Large intestine (tissue), 12 donors: ENCODE measurements at places on chromosomes 5 and 9. TPM values are rescaled to one million over a fixed set of nuclear protein-coding genes. Genes with fewer than 3 reads are reported as not detected.

- no peak for DNase-seq
These were observed 57.7 kb downstream of the MAPKAP1 start for GRCh38 chr9:125649315-125649714.

DNA sequence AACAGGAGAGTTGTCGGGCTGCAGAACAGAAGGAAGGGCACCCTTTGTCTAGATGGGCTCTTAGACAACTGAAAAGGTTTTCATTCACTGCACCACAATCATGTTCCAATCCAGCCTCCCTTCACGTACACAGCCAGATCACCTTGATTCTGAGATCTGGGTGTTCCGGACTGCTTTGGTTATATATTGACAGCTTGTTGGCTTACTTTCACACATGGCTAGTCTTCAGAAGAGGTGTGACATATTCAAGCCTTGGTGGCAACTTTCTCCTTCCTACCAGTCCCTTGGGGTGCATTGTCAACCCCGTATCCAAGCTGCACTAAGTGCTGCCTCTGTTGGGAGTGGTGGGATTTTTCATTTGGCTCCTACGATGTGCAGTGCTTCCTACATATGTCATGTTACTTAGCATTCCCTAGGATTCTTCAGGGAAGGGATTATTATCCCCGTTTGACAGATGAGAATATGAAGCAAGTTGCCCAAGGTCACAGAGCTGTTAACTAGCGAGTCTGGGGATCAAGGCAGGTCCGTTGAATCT lies 100.6 kb downstream of the LIFR start:
- DNase-seq = no peak

GRCh38 chr5:176888016-176888864 lies 10.9 kb downstream of the HK3 start:
- DNase-seq = no peak

DNA sequence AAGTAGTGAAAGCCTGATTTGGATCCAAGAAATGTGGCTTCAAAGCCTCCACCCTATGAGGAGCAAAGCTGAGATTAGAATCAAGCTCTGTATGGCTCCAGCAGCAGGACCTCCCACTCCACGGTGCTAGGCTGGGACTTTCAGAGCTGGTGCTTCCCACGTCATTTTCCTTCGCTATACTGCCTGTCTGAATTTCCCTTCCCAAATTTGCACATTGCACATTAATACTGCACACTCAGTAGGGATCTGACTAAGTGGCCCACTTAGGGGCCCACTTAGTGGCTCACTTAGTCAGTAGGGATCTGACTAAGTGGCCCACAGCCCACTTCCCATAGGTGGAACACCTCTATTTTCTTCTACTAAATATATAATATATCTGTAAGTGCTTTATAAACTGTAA lies 14.1 kb upstream of the SPDL1 start:
- DNase-seq = no peak

DNA sequence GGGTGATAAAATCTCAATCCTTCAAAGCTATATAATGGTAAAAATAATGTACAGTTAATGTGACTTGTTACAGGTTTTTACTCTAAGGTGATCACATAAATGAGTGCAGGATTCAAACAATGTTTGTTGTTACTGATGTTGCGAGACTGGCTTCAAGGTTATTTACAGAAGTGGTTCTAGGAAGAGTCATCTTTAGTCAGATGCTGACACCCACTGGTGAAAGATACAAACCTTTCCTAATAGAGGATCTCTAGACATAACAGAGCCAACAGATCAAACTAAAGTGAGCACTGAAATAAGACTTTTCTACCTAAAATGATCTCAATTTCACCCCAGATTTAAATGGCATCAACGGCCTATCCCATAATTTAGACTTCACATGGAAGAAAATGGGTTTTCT lies 20.2 kb downstream of the ARSB start:
- DNase-seq = peak; percentile 43

DNA sequence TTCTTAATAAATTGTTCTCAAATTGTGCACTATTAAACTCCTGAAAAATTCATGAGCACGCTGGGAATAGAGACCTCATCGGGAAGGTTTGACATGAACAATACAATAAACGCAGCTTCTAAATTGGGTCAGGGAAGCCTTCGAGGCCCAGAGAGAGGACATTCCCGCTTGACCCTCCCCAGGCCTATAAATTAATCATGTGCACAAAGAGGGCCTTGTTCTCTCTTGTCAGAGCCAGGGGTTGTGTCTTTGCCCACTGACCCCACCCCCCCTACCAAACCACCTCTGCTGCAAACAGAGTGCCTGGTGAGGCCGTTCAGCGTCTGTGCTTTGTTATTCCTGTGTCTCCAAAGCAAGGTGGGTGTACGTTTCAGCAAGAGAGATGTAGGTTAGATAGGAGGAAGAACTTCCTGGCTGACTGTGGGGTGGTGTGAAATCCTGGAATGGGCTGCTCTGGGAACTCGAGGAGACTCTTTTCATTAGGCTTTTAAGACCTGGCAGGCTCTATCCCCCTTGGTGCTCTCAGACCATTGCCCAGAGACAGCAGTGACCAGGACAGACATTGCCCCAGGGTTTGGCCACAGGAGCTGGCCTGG lies 18.2 kb upstream of the DAB2IP start:
- DNase-seq = no peak

DNA sequence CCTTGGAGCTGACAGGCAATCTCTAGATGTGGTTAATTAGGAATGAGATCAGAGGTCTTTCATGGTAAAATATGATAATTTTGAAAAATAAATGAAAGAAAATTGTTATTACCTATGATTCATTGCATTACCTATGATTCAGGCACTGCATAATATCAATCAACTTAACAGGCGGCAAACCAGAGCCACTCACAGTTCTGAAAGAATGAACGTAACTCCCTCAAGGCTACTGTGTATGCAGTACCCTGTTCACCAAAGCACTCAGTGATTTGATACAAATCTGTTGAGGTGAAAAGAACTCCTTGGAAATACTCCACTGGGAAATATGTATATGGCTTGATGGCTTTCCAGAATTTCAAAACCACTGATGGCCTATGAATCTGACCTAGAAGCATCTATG lies 398.9 kb downstream of the ACTL7B start:
- no peak for DNase-seq

DNA sequence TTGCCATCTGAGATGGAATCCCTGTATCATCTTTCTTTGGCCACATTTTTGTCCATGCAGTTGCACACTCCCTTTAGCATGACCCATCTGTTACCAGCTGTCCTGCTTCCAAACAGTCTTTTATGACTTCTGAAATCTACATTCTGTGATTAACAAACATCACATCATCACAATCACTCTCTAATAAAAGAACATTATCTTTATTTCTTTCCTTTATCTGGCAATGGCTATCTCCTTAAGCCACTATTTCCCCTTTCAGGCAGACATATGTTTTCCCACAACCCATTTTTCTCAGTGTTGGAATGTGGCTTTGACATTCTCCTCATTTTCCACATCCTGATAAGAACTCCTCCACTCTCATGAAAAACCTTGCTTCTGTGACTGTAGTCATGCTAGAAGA lies 141.0 kb downstream of the ST8SIA4 start:
- DNase-seq = no peak

GRCh38 chr5:96854067-96854466 lies 22.2 kb upstream of the ERAP2 start:
- no peak for DNase-seq

DNA sequence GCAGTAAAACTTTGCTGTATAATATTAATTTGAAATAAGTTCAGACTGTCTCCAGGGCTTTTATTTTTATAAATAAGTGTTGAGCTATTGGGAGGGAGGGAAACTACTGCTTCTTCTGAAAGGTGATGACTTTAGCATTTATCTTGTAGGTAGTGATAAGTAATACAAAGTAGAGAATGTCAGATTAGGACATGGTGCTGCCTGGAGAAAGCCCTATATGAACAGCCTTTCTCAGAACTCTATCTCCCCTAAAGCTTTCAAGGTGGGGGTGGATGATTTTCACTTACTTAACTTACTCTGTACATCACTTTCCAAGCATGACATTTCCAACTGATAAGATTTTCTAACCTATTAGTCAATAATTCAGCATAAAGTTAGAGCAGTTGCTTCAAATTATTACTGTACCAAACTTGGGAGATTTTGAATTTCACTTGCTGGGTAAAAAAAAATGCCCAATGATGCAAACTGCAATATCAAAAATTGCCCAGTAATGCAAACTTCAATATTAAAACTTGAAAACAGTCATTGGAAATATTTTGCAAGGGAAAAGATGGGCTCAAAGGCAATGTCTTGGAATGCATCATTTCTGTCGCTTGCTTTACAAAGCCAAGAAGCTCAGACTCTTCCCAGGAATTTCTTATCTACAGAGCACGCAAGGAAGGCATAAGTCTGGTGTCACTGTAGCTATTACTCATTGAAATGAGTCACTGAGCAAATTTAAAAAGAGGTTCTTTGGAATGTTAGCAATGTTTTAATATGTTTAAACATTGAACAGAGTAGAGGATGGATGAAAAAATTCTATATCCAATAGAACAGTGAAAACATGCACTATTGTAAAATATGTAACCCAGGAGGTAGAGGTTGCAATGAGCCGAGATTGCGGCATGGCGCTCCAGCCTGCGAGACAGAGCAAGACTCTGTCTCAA lies 569.5 kb downstream of the PSAT1 start:
- DNase-seq = no peak

GRCh38 chr5:116387738-116388137 lies 186.9 kb downstream of the SEMA6A start:
- DNase-seq = no peak

- DNase-seq = no peak
These were observed 525.9 kb upstream of the CLINT1 start for GRCh38 chr5:158384535-158385481.

DNA sequence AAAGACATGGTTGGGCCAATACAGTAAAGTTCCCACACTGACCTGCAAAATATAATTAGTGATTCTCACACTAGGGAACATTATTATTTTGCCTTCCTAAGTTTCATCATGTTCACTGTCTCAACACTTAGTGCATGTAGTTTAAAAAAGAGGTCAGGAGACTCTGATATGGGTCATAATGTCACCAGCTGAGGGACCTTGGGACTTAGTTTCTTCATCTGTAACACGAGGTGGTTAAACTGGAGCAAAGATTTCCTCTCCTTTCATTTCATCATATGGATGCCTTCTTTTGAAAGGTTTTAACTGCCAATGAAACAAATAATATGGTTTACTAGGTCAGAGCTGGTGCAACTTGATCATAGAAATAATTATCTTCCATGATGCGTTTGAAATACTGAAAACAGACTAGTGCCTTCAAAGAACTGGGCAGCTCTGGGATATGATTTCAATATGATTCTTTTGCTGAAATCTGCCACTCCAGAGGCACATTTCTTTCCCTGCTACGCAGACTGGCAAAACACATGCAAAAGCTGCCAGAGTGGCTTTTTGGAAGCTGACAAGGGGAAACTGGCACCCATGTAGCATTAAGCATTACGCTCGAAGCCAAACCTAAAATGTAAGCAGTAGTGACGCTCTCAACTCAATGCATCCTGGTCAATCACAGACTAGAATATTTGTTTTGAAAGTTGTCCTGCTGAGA lies 20.8 kb downstream of the RETREG1 start:
- DNase-seq = no peak

GRCh38 chr9:116282597-116282996 lies 129.0 kb downstream of the PAPPA start:
- DNase-seq = no peak

GRCh38 chr5:157362982-157363381 lies 97.0 kb upstream of the NIPAL4 start:
- no peak for DNase-seq

DNA sequence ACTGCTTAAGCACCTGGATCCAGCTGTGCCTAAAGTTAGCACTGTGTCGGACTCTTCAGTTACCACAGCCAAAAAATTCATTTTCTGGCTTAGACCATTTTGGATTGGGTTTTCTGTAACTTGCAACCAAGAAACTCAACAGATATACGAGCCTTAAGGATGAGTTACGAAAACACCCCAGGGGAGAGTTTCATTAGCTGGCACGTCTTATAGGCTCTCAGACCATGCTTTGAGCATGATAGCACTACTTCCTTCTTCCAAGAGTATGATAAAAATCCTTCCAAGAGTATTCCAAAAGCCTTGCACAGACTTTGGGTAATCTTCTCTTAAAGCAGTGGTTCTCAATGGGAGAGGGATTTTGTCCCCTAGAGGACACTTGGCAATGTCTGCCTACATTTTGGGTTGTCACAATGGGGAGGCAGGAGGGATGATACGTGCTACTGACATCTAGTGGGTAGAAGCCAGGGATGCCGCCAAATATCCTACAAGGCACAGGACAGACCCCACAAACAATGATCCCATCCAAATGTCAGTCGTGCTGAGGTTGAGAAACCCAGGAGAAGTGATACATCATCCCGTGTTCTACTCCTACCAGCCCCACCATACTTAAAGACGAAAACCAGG lies 64.8 kb downstream of the SMIM23 start:
- DNase-seq = peak; percentile 22

DNA sequence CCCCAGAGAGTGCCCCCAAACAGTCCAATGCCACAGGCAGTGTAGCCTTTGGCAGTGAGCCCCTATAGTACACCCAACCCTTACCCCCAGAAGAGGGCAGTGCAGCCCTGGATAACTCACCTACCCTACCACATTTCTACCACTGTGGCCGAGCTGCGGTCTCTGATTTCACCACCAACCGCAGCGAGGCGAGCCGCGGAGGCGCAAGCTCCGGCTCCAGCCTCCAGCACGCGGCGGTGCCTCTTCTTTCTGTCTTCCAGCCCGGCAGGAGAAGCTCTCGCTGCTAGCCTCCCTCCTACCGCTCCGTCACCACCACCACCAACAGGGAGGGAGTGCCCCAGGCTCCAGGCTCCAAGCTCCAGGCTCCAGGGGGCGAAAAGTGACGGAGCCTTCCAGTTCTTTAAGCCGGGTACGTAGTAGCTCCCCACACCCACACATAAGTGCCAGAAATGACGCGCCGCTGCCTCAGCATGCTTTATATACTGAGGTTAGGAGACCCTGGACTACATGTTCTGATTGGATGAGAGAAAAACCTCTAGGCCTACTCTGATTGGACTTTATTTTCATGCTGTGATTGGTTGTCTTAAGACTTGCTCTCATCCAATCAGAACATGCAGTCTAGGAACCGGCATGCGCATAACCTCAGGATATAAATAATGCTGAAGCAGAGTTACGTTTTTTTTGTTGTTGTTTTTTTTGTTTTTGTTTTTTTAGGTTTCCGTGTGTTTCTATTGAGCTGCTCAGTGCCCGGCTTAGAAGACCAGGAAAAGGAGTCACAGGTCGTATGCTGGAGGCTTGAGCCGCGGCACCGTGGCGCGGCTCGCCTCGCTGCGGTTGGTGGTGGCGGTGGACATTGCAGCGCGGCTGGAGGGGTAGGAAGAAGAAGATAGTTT lies at the start of gene PCAT7:
TSS of gene PCAT7 (plus strand) at position 645 of the 893 bp plus-strand sequence.
- peak; percentile 27 for DNase-seq

- DNase-seq = no peak
These were observed 252.3 kb downstream of the FANCC start for GRCh38 chr9:95065224-95065623.

The EFNA5 gene
- polyA plus RNA-seq = 6.1 TPM

The ADAMTS2 gene
- polyA plus RNA-seq = 5.9 TPM

The PCDHA11 gene
- polyA plus RNA-seq = 1.3 TPM

The CACFD1 gene
- polyA plus RNA-seq = 27.3 TPM

The MXD3 gene
- 14.9 TPM for polyA plus RNA-seq

The OMD gene
- polyA plus RNA-seq = 0.85 TPM
